Ovary (tissue), 10 donors: ENCODE measurements at places on chromosomes 2 and 18. TPM values are rescaled to one million over a fixed set of nuclear protein-coding genes. Genes with fewer than 3 reads are reported as not detected.
A peak's percentile ranks its signal among the peaks of the same experiment; 100 is the strongest.

- DNase-seq: no peak
Observed at GRCh38 chr18:37853706-37854105, 288.1 kb upstream of the CELF4 start.

- no peak for DNase-seq
Observed at GRCh38 chr2:43135583-43135982, 90.8 kb downstream of the ZFP36L2 start.

- no peak for DNase-seq
Observed at GRCh38 chr2:39476524-39476923, 39.4 kb upstream of the MAP4K3 start.

DNA sequence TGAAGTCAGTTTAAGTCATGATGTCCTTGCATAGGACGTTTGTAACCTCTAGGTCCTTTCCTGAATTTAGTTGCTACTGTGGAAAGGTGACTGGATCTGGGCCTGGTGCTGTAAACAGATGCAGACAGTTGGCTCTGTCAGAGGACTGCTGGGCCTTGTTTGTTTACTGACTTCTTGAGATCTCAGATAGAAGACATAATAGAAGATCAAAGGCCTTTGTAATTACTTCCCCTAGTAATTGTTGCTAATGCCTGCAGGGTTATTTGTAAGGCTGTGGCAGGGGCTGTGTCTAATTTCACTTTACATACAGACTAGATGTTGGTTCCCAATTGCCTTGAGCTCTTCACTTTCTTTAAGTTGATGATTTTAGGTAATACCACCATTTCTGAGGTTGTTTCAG, 42.5 kb downstream of the LYPD6B start:
- DNase-seq: no peak

Gene MSGN1
- not detected for total RNA-seq

Gene CRYGD
- total RNA-seq: not detected

DNA sequence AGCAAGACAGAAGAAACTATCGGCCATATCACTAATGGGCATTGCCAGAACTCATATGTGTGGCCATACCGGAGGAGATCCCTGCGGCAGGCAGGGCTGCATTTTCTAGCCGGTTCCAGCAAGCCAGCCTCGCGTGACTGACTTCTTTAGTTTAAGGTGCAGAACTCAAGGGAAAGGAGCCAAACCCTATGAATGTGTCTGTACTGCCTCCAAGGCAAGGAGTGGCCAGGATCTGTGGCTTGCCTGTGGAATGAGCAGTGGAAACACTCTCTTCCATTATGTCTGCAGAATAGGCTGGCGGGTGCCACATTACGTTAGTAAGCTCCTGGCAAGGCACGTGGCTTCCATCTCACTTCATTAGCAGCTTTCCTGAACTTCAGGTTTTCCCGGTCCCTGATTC, 137.6 kb downstream of the ATL2 start:
- DNase-seq: no peak

DNA sequence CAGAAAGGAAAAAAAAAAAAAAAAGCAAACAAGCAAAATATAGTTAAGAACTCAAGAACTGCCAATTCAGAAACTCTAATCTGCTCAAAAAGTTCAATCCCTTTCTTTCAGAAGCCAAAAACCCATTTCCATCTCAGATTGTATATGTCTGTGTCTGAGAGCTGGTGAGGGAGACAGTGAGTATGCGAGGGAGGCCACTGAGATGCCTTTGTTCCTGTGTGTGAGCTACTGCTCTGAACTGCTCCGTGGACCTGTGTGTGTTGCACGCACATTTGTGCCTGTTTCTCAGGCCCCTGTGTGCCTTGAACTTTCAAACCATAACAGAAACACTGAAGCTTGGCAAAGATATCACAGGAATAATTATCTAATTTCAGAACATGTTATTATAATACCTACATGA, 2.5 kb upstream of the PKDCC start:
- no peak for DNase-seq

DNA sequence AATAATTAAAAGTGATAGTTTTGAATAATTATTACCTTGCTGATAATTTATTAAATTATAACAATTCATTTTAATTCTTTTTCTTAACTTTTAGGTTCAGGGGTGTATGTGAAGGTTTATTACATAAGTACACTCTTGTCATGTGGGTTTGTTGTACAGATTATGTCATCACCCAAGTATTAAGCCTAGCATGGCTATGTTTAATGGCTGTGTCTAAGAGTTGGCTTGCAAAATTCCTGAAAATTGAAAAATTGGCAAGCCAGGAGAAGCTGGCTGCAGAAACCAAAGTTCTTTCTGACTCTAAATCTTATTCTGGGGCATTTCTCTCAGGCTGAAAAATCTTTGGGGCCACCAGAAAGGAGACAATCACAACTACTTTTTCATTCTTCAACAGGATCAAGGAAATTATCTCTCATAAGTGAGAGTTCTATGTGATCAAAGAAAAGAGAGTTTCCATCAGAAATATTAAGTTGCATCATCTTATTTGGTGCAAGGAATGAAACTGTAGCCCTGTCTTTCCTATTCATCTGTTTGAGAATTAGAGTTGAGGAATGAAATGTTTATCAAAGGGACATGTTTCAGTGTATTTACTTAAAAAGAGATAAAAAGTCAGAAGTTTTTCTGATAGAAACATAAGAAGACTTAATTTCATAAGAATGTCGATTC, 412.1 kb upstream of the CDH2 start:
- no peak for DNase-seq

DNA sequence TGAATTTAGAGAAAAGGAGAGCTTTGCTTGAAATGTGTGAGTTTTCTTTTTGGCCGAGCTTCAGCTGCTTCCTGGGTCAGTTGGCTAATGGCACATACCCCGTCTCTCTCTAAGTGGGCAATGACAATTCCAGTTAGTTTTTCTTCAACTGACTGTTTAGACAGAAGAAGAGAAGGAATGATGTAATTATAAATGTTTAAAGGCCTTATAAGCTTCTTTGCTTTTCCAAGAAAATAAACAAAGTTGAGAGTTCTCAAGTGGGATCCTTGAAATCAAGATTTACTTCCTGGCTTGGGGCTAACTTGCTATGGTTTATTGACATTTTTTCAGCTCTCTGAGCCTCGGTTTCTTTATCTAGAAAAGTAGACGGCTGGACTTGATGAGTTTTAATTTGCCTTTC, 794.9 kb upstream of the ACVR2A start:
- DNase-seq: no peak

DNA sequence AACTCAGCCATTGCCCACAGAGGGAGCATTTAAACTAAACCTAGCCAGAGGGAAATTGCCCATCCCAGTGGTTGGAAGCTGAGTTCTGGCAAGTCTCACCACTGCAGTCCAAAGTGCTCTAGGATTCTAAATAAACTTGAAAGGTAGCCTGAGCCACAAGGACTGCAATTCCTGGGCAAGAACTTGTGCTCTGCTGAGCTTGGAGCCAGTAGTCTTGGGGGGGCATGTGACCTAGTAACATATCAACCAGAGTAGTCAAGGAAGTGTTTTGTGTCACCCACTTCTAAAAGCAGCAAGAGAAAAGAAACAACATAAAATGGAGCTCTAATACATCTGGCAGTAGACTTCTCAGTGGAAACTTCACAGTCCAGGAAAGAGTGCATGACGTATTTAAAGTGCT, 167.0 kb downstream of the PTH2R start:
- DNase-seq: no peak

GRCh38 chr2:74530239-74531187, 780 bp downstream of the HTRA2 start:
- DNase-seq: no peak

DNA sequence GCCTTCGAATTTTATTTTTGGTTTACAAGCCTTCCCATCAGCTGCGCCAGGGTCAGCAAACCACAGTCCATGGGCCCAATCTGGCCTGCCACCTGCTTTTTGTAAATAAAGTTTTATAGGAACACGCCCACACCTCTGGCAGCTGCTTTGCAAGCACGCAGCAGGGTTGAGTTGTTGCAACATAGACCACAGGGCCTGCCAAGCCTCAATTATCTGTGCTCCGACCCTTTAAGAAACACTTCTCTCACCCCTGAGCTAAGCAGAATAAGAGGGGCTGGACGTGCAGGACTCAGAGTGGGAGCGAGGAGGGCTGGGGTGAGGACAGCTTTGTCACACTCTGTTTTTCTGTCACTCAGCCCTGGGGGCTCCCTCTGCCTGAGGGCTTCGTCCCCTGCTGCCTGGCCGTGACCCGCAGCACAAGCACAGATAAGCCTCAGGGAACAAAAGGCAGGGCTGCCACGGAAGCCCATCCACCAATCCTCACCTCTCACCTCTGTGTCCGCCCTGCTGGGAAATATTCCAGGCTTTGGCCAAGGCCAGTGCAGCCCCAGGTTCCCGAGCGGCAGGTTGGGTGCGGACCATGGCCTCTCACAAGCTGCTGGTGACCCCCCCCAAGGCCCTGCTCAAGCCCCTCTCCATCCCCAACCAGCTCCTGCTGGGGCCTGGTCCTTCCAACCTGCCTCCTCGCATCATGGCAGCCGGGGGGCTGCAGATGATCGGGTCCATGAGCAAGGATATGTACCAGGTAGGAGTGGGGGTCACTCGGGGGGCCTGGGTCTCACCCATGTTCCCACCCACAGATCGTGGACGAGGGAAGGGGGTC, at the start of gene AGXT:
Gene AGXT, plus strand, starts transcription at position 539 of the 823 bp plus-strand sequence. Its CDS starts 42 bp downstream, at position 581.
- DNase-seq: no peak

- no peak for DNase-seq
Observed at GRCh38 chr2:175832866-175833265, 169.2 kb downstream of the LNPK start.

DNA sequence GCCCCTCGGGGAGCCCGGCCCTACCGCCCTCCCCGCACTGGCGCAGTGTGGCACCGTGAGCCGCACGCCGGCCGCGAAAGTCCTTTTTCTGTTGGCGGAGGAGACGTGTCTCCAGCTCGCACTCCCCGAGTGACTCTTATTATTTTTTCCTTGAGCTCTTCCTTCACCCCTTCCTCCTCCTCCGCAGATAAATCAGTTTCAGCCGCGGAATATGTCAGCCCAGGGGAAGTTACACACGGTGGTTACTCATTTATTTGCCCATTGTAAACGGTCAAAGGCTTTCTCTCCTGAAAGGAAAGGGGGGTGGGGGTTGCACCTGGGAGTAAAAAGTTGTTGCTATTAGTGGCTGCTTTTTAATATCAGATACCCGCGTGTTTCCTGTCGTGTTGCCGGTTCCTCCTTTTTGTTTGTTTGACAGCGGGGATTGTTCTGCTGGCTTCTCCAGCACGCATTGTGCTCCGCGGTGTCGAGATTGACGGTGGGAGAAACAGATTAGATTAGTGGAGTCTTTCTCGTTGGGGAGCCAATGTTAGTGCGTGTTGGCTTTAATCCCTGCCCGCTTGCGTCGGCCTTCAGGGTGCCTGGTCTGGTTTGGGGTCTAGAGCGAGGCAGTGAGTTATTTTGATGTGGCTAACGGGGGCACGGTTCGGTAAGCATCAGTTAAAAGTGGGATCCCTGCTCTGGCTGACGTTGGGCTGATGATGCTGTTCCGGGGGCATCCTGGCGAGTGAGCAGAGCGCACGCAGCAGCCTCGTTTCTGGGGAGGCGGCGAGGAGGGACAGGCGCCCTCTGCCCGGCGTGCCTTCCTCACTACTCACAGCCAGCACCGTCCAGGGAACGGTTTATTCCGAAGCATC, 1.6 kb downstream of the CRIM1 start:
- DNase-seq: peak; percentile 63

Gene IL36A
- total RNA-seq: not detected

DNA sequence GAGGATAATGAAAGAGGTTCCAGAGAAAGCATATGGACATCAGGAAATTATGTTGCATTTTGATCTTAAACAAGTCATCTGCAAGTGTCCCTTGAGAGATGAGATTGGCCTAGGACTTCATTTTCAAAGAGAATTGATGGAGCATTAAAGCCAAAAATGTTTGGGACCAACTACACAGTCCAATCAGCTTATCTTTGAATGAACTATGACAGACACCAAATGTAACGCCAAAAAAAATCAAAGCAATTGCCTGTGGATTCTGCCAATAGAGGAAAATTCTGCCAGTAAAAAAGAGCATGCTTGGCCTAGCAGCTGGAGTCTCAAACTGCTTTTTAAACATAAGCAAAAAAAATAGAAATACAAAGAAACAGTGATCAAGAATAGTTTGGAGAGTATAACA, 594.5 kb upstream of the CHAC2 start:
- no peak for DNase-seq

GRCh38 chr18:31268985-31269406, 49.0 kb upstream of the DSG1 start:
- DNase-seq: no peak

Gene OR6B2
- not detected for total RNA-seq
